Colonic mucosa (tissue), 4 donors: ENCODE measurements at places on chromosomes 6 and 20. TPM values are rescaled to one million over a fixed set of nuclear protein-coding genes. Genes with fewer than 3 reads are reported as not detected.
A peak's percentile ranks its signal among the peaks of the same experiment; 100 is the strongest.

GRCh38 chr20:31843288-31843687 lies 2.1 kb downstream of the FOXS1 start:
- H3K27ac ChIP-seq: no peak overlapping the region
- H3K27me3 ChIP-seq: no peaks in the 10 kb centered on the region
- H3K36me3 ChIP-seq: no peaks in the 10 kb centered on the region

DNA sequence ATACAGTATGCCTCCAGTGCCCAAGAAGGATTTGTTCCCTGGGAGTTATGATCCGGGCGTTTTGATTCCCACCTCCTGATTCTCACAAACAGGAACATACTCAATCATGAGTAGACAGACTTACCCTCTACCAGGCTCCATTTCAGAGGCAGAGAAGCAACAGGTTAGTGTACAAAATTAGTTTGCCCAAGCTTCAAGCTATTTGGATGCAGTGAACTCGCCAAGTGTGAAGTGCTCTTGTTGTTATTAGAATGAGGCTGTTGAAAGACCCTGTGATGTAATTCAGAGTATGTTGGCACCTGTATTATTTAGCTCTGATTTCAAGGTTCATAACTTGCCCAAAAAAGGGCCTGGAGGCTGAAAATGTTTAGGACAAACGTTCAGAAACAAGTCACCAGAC lies 247.0 kb downstream of the PHACTR1 start:
- peaks cover under 1% of the 10 kb centered on the region for H3K27me3 ChIP-seq
- DNase-seq: no peak
- H3K4me1 ChIP-seq: no peaks in the 10 kb centered on the region
- H3K36me3 ChIP-seq: no peaks in the 10 kb centered on the region

- no peak overlapping the region for H3K4me3 ChIP-seq
- H3K27ac ChIP-seq: no peak overlapping the region
- no peaks in the 10 kb centered on the region for H3K36me3 ChIP-seq
- H3K4me1 ChIP-seq: no peaks in the 10 kb centered on the region
Observed at GRCh38 chr6:133408132-133408531, 167.0 kb downstream of the EYA4 start.

The FIG4 gene
- 17.2 TPM for total RNA-seq

- no peaks in the 10 kb centered on the region for H3K27me3 ChIP-seq
- H3K4me3 ChIP-seq: peak overlapping the region; percentile 19
- H3K36me3 ChIP-seq: no peaks in the 10 kb centered on the region
- no peaks in the 10 kb centered on the region for H3K4me1 ChIP-seq
Observed at GRCh38 chr6:156781861-156782631, 4.9 kb downstream of the ARID1B start.

- H3K27ac ChIP-seq: no peak overlapping the region
- H3K36me3 ChIP-seq: no peaks in the 10 kb centered on the region
- H3K4me1 ChIP-seq: no peaks in the 10 kb centered on the region
- no peaks in the 10 kb centered on the region for H3K27me3 ChIP-seq
- H3K4me3 ChIP-seq: no peak overlapping the region
- DNase-seq: no peak
Observed at GRCh38 chr6:166456395-166457156, 73.8 kb upstream of the MPC1 start.
